ENCODE measurements at places on chromosomes 7 and 10.

- DNase-seq, result peak; percentile 35
Observed at GRCh38 chr10:101120884-101121653, 10.0 kb upstream of the TLX1 start.

DNA sequence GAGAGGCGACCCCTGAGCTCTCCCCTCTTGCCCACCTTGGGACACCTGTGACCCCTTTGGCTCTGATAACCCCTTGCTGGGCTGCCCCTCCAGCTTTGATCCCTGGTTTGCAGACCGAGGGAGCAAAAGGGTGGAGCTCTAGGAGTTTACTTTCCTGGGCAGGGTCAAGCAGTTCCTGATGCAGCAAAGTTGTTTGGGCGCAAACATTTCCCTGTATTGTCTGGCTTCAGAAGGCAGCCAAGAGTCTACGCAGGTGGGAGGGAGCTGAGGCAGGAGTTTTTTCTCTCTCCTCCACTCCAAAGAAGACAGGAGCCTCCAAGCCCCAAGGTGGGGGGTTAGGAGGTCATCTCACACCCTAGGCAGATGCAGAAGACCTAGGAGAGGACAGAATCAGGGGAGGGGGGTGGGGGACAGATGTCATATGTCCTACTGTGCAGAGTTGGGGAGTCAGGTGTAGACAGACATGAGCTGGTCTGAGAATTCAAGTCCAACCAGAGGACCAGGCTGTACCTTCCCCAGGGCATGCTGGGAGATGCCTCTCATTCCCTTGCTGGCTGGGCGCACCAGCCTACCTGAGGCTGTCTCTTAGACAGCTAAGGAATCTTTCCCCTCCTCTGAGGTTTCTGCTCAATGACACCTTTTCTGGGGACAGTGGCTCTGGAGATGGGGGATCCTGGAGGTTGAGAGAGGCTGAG lies 20.5 kb downstream of the TMEM270 start:
- no peak for DNase-seq

DNA sequence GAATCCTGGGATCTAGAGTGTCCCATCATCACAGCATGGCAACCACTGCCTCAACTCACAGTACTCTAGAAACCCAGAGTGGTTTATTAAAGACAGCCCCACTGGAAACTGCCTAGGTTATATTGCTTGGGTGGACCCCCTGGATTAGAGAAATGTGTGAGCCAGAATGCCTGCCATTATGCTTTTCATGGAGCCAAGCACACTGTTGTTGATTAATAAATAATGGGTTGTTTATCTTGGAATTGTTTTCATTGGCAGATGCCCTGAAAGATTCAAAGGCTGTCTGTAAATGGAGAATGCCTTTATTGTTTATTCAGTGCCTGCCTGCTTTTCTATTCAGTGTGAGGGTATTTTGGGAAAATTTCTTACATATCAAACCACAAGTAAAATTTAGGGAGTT lies 52.1 kb downstream of the GNAI1 start:
- no peak for DNase-seq

DNA sequence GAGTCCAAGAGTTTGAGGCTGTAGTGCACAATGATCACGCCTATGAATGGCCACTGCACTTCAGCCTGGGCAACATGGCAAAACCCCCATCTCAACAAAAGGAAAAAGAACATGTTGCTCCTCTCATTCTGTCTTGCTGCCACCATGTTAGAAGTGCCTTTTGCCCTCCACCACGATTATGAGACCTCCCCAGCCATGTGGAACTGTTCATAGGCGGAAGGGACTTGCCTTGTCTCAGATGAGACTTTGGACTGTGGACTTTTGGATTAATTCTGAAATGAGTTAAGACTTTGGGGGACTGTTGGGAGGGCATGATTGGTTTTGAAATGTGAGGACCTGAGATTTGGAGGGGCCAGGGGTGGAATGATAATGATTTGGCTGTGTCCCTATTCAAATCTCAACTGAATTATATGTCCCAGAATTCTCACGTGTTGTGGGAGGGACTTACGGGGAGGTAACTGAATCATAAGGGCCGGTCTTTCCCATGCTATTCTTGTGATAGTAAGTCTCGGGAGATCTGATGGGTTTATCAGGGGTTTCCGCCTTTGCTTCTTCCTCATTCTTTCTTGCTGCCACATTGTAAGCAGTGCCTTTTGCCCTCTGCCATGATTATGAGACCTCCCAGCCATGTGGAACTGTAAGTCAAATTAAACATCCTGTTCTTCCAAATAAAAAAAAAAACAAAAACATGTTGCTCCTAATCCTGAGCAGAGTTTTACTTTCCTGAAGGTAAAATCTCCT lies 22.3 kb downstream of the DLG5 start:
- no peak for DNase-seq

- DNase-seq, result peak; percentile 31
Observed at GRCh38 chr7:51160990-51161615, 155.5 kb downstream of the COBL start.

GRCh38 chr7:132435016-132435990 lies 141.0 kb downstream of the PLXNA4 start:
- DNase-seq, result no peak

DNA sequence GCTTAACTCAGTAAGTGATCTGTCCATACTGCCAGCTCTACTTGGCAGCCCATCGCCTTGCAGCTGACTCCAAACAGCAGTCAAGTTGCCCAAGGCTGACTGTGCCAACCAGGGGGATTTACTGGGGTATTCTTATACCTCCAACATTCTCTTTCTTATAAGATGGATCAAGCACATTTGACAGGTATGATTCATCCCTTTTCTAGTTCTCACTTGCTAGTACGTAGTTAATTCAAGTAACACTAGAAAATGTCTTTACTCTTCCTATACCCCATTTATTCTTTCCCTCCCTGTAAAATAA lies 77.0 kb downstream of the SLC25A13 start:
- no peak for DNase-seq

DNA sequence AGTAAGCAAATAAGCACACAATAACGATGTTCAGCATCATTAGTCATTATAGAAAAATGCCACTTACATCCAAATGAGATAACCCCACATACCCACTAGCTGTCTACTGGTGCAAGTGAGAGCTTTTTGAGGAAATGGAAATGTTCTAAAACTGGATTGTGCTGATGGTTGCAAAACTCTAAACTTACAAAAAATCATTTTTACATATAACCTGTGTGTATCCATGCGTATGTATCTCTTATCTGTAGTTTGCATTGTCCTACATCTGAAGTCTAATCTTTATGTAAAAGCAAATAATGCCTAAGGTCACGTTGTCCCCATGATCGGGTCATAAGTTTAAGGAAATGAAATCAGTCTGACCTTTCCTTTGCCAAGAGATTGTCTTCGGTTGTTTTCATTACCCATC lies 81.6 kb upstream of the DNAJB6 start:
- no peak for DNase-seq

DNA sequence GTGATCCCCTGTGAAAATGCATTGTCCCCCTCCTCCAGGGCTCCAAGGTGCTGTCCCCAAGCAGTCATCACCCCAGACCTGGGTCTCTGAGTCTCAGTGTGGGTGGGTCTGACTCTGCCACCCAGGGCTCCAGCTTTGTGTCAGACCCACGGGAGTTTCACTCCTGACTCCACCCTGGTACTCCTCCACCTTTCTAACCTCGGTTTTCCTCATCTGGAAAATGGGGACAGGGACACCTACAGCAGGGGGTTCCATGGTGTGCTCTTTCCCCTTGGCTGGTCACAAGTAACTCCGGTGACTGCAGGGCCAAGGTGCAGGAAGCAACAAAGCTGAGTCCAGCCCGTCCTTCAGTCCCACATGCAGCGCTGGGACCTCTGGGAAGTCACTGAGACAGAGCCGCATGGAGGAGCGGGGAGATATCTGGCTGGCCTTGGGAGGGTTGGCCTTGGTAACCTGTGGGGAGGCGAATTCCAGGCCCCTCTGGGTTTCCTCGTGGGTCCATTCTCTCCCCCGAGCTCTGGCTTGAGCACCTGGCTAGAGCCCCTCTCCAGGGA lies 41.8 kb upstream of the RABGEF1 start:
- no peak for DNase-seq

DNA sequence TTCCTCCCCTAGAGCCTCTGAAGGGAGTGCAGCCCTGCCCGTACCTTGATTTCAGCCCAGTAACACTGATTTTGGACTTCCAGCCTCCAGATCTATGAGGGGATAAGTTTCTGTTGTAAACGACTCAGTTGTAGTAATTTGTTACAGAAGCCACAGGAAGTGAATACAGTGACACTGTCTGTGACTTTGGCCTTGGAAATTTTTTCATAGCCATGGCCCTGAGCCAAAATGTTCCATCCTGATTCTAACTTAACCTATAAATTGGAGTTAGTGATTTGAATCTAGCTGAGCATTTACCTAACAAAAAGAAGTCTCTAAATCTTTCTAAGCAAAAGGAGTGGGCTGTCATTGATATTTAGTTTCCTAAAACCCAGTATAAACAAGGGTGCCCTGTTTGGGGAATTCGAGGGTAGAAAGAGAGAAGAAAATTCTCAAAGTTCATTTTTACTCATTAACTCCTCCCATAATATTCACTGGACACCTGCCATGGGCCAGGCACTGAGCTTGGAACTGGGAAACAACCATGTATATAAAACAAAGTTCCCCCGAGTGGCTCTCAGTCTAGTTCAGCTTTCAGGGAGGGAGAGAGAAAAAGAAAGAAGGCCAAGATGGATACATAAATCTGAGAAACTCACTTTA lies 162.3 kb downstream of the SKIDA1 start:
- no peak for DNase-seq

DNA sequence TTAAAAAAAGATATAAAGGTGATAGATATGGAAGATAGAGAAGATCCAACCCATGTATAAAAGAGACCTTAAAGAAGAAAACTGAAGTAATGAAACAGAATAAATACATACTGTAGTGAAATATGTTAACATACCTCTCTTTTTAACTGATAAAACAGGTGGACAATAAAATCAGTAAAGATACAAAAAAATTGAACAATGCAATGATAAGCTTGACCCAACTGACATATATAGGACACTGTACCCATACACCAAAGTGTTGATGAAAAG lies 17.4 kb upstream of the PRF1 start:
- no peak for DNase-seq

DNA sequence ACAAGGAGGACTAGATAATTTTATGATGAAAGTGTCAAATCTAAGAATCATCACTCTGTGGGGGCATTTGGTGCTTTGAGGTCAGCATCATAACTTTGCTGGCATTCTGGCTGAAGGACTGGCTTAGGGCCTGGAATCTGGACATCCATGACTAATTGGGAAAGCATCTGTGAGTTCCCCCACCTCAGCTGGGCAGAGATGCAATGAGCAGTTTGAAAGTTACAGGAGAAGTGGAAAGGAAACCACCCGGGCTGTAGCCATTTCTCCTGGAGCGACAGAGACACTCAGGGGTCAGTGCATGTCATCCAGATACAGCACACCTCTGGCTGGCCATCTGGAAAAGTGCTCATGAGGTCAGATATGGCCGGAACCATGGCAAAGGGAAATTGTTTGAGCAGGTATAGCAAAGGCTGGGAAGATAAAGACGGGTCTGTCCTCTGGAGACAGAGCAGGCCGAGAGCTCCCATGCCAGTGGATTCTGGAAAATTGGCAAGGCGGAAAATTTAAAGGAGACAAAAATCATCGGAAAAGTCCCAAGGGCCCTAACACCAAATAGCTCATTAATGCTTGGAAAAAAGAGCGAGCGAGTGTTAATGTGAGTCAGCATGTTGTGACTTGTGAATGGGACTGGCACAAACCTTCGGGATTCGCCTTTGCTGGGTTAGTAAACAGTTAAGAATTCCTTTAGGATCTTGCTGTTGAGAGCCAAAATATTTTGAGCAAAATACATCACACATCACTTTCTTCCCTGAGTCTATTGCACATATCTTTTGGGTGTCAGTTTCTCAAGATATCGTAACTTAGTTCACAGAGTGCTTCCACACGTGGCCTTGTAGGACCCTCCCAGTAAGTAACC lies 188.4 kb upstream of the AGK start:
- no peak for DNase-seq

GRCh38 chr10:26543567-26544306 lies 105.6 kb downstream of the APBB1IP start:
- no peak for DNase-seq

DNA sequence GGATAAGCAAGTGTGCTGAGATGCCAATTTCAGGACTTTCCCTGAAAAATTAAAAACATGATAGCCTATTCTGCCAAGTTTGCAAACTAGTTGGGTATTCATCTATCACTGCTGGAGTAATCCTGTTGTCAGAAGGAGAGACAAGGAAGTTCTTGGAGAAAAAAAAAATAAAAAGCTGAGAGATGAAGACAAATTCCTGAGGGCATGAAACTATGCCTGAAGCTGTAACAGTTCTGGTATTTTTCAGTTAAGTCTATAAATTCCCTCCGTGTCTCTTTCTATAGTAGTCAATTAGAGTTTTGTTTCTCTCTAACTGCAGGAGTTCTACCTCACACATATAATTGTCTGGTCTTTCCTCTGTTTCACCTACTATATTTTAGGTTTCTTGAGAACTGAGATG lies 95.7 kb downstream of the DGKB start:
- no peak for DNase-seq

DNA sequence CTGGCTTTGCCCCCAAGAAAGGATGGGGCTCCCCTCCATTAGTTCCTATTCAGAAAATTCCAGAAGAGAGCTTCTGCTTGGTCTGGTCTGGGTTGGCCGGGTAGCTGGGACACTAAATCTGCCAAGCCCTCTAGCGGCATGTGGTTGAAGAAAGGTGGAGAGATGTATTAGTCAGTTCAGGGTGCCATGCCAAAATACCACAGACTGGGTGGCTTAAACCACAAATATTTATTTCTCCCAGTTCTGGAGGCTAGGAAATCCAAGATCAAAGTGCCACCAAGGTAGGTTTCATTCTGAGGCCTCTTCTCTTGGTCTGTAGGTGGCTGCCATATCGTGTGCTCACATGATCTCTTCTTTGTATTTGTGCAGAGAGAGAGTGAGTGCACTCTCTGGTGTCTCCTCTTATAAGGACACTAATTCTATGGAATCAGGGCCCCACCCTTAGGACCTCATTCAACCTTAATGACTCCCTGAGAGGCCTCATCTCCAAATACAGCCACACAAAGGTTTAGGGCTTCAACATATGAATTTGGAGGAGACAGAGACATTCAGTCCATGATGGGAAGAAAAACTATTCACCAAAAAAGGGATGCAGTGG lies 38.7 kb upstream of the MTPAP start:
- DNase-seq, result no peak

DNA sequence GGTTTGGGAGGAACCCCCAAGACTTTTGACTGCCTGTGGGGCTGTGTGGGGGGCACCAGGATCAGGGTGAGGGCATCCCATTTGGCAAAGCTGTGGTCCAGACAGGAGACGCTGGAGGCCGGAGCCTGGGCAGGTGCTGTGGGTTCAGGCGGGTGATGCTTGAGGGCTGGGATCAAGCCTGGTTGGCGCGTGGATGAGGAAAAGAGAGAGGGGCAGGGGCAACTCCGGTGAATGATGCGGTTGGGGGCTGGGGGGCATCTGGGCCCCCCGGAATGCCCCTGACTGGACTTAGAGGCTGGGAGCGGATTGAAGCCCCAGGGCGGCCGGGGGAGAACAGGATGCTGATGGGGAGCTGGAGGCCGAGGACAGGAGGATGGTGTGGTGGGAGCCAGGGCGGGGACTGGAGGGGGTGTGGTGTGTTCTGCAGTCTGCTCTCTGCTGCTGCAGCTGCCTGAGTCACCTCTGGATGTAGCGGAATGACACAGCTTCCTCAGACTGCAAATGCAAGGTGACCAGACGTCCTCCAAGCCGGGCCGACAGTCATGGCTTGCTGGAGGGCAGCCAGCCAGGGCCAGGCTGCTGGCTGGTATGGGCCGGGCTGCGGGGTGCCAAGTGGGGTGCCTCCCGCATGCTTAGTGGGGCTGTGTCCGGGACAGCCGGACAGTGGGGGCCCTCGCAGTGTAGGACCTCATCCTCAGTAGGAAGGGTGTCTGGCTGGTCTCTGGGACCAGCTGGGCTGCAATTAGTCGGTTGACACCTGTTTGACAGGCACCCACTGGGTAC lies 3.2 kb downstream of the MAFK start:
- no peak for DNase-seq
